ENCODE measurements at places on chromosomes 7 and 10.

DNA sequence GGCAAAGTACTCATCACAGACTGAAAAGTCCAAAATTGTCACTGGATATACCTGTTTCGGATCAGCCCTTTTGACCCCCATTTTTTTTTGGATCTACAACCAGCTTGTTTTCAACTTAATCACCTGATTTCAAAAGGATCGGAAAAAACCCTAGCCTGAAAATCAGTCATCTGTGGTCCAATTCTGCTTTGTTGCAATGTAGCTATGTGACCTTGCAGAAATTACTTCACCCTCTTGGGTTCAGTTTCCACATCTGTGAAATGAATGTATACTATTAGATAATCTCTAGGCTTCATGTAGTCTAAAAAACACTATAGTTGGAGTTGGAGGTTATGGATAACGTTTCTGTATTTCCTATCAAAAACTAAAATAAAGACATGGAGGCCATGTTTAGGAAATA lies 37.1 kb downstream of the STEAP4 start:
- DNase-seq: no peak

DNA sequence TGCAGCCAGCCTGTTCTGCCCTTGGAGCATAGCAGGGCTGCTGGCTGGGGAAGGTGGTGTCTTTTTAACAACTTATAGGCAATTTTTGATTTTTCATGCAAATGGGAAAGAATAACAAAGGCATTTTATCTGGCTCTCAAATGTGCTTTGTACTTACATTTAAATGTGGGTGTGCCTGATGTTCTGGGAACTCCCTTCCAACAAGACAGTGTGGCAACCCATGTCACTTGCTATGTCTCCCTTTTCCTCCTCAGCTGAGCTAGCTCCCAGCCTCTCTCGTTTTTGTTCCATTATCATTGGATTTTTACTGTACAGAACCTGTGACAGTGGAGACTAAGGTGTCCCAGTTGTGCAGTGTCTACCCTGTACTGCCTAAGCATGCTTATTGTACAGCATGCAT lies 93.5 kb upstream of the PDCD4 start:
- no peak for DNase-seq

DNA sequence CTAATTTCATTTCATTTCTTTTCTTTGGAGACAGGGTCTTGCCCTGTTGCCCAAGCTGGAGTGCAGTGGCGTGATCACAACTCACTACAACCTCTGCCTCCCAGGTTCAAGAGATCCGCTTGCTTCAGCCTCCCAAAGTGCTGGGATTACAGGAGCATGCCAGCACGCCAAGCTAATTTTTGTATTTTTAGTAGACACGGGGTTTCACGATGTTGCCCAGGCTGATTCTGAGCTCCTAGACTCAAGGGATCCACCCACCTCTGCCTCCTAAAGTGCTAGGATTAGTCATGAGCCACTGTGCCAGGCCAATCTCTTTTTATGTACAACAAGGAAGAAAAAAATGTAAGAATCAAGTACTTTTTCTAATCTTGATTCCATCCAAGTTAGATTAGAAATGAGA lies 10.7 kb upstream of the KMT2E start:
- DNase-seq: no peak

DNA sequence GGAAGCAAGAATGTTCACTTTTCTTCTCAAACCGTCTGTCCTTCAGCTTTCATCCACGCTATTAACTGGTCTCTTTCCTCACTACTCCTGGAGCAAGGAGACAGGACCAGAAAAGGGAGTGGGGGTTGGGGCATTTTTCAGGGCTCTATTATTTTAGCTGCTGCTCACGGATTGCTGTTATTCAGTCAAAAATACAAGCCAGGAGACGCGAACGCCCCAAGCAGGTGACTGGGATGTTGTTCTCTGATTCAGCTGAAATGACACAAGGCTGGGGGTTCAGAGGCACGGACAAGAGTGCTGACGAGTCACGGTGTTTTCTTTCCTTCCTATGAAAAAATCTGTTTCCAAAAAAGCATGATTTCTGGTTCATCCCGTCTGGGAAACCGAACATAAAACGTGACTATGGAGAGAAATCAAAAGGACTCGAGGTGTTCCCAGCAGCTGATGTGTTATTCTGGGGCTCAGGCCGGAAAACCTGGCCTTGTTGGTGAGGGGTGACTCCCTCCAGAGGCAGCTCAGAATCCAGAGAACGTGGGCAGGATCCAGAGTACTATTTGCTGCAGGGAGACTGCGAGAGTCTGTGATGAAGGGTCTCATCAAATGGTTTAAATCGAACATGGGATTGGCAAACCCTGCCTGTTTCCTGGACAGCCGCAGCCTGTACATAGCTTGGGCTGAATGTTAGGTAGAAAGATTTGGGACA lies 3.5 kb upstream of the INHBA start:
- DNase-seq: no peak

- DNase-seq: peak; percentile 30
Measured at GRCh38 chr7:95501261-95501832, 15.6 kb downstream of the ASB4 start.

DNA sequence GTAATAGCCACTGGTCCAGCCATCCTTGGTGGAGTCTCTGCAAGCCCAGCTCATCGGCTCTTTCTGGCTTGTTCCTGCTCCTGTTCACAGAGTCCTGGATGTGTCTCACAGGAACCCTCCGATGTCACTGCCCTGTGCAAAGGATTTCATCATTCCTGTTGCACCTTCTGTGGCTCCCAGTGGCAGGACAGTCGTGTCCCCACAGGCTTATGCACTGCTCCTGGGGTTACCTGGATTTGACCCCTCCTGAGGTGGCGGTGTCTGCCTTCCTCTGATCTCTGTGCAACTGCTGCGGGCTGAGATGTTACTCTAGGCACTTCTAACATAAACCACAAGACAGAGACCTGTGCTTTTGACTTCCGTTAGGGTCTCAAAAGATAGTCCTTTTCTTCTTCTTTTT lies 30.6 kb downstream of the APBB1IP start:
- no peak for DNase-seq

DNA sequence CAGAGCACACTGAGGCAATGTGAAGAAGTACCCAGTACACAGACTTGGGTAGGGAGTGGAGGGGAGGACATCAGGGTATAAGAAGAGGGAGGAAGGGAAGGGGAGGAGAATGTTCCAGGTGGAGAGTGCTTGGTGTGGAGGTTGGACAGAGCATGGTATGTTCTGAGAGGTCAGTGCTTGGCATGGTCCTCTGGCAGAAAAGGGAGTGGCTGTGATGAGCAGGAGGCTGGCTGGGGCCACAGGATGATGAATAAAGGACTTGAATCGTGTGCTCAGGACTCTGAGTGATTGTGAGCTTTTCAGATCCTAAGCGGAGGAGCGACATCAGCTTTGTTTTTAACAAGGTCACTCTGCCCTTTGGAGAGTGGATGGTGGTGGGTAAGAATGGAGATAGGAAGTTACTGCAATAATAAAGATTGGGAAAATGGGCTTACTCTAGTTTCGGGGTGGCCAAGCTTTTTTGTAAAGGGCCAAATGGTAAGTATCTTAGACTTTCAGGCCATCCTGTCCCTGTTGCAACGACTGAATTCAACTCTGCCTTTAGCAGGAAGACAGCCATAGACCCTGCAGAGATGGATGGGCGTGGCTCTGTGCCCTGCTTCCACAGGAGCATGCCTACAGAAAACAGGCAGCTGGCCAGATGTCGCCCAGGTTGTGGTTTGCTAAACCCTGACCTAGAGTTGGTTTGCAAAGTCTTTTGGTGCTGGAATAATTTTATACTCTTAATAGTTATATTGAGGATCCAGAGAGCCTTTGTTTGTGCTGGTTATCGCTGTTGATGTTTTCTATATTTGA lies 8.4 kb downstream of the PPP2R2D start:
- DNase-seq: no peak

DNA sequence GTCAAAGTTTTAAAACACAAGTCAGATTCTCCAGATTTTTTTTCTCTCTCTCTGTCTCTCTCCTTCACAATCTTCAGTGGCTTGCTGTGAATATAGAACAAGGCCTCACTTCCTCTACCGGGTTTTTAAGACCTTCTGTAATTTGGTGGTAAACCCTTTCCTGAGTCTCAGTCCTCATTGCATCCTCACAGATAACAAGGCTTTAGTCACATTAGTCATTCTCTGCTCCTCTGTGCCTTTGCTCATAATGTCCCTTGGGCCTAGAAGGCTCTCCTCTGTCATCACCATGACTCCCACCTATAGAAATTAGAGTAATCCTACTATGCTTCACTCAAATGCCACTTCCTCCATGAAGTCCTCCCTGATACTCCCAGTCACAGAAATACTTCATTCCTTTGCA lies 172.7 kb upstream of the HPS1 start:
- no peak for DNase-seq

DNA sequence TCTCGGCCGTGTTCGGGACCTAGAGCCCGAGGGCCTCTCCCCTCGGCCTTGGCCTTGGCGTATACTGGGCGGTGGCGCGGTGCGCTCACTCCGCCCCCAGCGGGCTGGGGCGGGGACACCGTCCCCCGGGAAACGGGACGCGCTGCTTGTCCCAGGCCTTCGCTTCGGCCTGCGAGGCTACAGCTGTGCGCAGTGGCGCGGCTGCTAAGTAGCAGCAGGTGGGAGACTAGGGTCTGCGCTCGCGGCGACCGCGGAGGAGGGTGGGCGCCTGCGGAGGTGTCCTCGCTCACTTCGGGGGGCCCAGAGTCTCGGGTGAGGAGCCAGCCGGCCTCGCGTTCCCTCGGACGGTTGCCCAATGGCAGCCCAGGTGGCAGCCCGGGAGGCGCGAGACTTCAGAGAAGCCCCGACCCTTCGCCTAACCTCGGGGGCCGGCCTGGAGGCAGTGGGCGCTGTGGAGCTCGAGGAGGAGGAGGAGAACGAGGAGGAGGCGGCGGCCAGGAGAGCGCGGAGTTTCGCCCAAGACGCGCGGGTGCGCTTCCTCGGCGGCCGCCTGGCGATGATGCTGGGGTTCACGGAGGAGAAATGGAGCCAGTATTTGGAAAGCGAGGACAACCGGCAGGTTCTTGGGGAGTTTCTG lies at the start of gene DNAH11:
DNAH11 (plus strand) TSS at position 149 of the 637 bp plus-strand sequence; CDS start at position 356, 207 bp downstream.
- no peak for DNase-seq

DNA sequence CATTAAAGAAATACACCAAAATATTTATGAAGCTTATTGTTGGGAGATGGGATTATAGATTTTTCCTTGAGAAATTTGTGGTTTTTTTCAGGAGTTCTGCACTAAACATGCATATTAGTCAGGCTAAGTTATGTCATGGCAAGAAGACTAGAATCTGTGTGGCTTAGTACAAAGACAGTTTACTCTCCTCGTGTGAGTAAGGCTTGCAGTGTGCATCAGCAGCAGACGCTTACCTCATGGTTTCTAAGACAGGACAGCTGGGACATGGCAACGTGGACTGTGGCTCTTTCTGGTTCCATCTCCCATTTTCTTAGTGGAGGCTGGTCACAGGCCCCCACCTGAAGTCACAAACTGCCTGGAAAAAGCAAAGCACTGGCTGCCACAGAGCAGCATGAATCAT lies 429.6 kb upstream of the VSTM2A start:
- no peak for DNase-seq

GRCh38 chr10:9781666-9782065 lies 1236.0 kb upstream of the CELF2 start:
- no peak for DNase-seq

DNA sequence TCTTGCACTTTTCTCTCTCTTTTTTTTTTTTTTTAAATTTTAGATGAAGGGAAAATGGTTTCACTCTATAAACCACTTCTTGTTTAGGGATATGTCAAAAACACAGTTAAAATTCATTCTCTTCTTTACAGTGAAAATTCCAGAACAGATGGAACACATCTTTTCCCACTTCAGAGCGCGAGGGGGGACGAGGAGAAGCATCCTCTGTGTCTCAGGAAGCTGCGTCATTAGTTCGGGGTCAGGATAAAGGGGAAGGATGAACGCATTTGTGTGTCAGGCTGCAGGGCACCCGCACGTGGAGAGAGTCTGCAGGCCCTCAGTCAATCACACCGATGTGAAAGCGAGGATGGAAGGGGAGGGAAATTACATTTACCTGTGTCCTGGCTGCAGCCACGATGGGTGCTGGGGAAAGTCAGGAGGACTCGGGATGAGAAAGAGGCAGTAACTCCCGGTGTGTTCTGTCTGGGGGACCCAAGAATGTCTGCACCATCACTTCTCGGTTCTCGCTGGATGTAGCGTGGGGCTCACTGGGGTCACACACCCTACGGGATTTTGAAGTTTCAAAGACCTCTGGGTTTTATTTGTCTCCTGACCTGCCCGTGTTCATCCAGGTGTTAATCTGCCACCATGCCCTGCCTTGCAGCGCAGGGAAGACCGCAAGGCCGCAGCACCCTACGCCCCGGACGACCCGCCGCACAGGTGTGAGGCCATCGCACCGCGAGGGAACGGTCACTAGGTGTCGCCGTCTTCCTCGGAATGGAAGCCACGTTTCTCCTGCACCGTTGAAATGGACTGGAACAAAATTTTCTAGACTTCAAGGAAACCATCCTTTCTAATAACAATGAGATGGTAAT lies 66.7 kb upstream of the PITRM1 start:
- DNase-seq: peak; percentile 32

DNA sequence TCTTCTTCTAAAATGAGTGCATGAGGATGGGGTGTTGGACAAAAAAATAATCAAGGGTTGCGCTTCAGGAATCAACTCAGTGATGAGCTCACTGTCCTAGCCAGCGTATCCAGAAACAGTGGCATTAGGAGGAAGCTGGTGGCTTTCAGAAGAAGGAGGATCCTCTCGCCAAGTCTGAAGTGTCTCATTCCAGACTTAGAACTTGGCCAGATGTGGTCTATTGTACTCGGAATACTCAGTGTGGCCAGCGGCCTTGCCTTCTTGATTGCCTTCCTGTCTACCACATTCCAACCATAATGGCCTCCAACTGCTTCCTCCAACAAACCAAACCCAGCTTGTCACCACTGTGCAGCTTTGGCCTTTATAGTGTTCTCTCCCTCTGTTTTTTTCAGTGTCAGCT lies 732.4 kb downstream of the KCNMA1 start:
- no peak for DNase-seq

- DNase-seq: no peak
Measured at GRCh38 chr7:519484-520390, at the start of gene PDGFA. TSS of gene PDGFA (minus strand) at chr7:519846. CDS start at chr7:519001, 845 bp downstream.

DNA sequence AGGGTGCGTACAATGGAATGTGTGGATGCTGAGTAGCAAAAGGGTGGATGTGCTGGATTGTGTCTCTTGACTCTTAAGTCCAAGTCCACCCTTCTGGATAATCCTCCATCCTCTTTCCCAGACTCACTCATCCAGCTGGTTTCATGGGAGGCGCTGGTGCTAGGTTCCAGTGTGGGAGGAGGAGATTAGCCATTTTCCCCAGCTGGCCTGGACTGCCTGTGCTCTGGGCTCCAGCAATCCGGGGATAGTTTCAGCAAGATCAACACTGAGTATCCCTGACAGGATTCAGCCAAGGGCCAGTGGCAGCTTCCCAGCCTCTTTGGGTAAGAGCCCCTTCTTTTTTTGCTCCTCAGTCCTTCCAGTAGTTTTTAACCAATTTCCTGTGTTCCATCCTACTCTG lies 21.6 kb upstream of the TRIL start:
- DNase-seq: no peak

- DNase-seq: no peak
Measured at GRCh38 chr7:105205592-105206237, 183.0 kb downstream of the SRPK2 start.

- DNase-seq: no peak
Measured at GRCh38 chr7:68009716-68010115, 1013.1 kb downstream of the TYW1 start.

- DNase-seq: no peak
Measured at GRCh38 chr10:54880996-54881395, 80.0 kb upstream of the PCDH15 start.

- no peak for DNase-seq
Measured at GRCh38 chr10:60707841-60708240, 70.4 kb upstream of the CDK1 start.

GRCh38 chr10:97570146-97570788 lies 2.3 kb upstream of the ANKRD2 start:
- no peak for DNase-seq
